Glomerular endothelial cell (primary cell): ENCODE measurements at places on chromosomes 3 and 15. TPM values are rescaled to one million over a fixed set of nuclear protein-coding genes. Genes with fewer than 3 reads are reported as not detected.

CYP8B1 gene
- total RNA-seq, result not detected in 2 replicates

WDR93 gene
- not detected in 2 replicates for total RNA-seq

SERPINI1 gene
- 1.5 and 4.4 TPM in 2 replicates for total RNA-seq

GPR62 gene
- 0.06 TPM in 1 of 2 replicates, not detected in the other for total RNA-seq

ARGFX gene
- not detected in 2 replicates for total RNA-seq

KCTD6 gene
- 5.8 and 7.1 TPM in 2 replicates for total RNA-seq

DCBLD2 gene
- total RNA-seq, result 175 and 193 TPM in 2 replicates

SMCO1 gene
- total RNA-seq, result not detected in 2 replicates

GOLGA6A gene
- total RNA-seq, result not detected in 2 replicates

ZNF80 gene
- total RNA-seq, result not detected in 2 replicates

SMC4 gene
- 47.3 and 51.5 TPM in 2 replicates for total RNA-seq

FBXL22 gene
- total RNA-seq, result 0.10 and 0.12 TPM in 2 replicates

GOLGA6D gene
- not detected in 2 replicates for total RNA-seq

CERS3 gene
- not detected in 2 replicates for total RNA-seq

SLC12A1 gene
- total RNA-seq, result not detected in 2 replicates

PROS1 gene
- 25.4 and 26.1 TPM in 2 replicates for total RNA-seq

SHF gene
- total RNA-seq, result 1.9 and 2.8 TPM in 2 replicates

EMC7 gene
- 37.1 and 58.6 TPM in 2 replicates for total RNA-seq

ZNF609 gene
- 27.8 and 40.0 TPM in 2 replicates for total RNA-seq

RPUSD3 gene
- total RNA-seq, result 27.0 and 34.7 TPM in 2 replicates
